Suprapubic skin (tissue), 4 donors: ENCODE measurements at places on chromosomes 4 and X.
A peak's percentile ranks its signal among the peaks of the same experiment; 100 is the strongest.

DNA sequence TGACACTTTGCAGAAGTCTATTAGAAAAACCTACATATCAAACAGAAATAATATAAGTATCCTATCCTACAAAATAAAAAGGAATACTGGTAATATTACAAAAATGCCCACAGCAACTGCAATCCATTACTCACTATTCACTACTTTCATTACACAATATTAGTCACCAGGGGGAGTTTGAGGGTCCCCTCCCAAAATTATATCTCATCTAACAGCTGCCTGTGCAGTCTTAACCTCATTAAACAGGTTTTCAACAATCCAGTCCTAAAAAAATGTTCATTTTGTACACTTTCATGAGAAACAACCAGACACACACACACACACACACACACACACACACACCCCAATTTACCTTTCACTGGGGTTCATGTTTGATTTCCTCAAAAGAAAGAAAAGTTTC lies 2.9 kb downstream of the CLOCK start:
- H3K27me3 ChIP-seq, result no peaks in the 10 kb centered on the region
- DNase-seq, result no peak
- H3K27ac ChIP-seq, result no peak overlapping the region
- H3K4me3 ChIP-seq, result no peak overlapping the region

- H3K4me1 ChIP-seq, result peaks cover 14% of the 10 kb centered on the region
- no peak overlapping the region for H3K27ac ChIP-seq
- H3K4me3 ChIP-seq, result no peak overlapping the region
- H3K36me3 ChIP-seq, result no peaks in the 10 kb centered on the region
Measured at GRCh38 chr4:7655511-7656243, 220.9 kb upstream of the PSAPL1 start.

DNA sequence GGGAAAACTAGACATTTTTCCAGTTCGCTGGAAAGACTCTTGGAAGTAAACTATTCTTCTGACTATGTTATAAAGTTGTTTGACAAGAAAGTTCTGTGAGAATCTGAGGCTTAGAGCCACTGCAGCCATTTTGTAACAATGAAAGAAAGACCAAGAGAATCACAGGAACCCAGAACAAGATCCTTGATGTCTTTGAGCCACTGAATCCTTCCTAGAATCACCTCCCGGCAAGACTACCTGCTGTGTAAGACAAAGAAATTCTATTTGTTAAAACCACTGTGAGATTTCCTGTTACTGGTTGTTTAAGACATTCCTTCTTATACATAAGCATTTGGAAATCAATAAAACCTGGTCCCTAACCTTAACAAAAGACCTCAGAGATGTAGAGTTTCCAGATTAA lies 175.7 kb upstream of the RASGEF1B start:
- H3K27me3 ChIP-seq, result no peaks in the 10 kb centered on the region
- no peak overlapping the region for H3K27ac ChIP-seq
- H3K36me3 ChIP-seq, result no peaks in the 10 kb centered on the region
- no peak for DNase-seq
- H3K4me1 ChIP-seq, result peaks cover 14% of the 10 kb centered on the region
- no peak overlapping the region for H3K4me3 ChIP-seq

- H3K4me3 ChIP-seq, result no peak overlapping the region
- H3K36me3 ChIP-seq, result no peaks in the 10 kb centered on the region
- H3K27me3 ChIP-seq, result no peaks in the 10 kb centered on the region
- DNase-seq, result no peak
- peaks cover 35% of the 10 kb centered on the region for H3K4me1 ChIP-seq
- peak overlapping the region; percentile 66 for H3K27ac ChIP-seq
Measured at GRCh38 chr4:168853770-168854169, 156.3 kb downstream of the CBR4 start.

DNA sequence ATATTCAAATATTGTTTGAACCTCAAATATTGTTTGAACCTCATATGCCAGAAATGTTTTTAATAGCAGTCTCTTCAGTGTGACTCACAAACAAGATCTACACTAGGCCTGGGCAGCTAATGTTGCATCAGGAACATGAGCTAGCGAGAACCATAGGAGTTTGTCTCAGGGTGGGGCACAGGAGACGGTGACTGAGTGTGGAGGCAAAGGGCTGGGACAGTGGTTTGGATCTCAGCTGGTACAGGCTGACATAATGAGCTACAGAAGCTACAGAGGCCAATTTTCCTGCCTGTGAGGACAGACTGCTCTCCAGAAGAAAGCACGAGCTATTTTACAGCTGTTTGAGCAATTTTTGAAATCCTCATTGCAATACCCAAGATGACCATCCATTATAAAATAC lies 224.7 kb downstream of the CENPC start:
- H3K36me3 ChIP-seq, result no peaks in the 10 kb centered on the region
- no peak overlapping the region for H3K4me3 ChIP-seq
- H3K27me3 ChIP-seq, result no peaks in the 10 kb centered on the region

DNA sequence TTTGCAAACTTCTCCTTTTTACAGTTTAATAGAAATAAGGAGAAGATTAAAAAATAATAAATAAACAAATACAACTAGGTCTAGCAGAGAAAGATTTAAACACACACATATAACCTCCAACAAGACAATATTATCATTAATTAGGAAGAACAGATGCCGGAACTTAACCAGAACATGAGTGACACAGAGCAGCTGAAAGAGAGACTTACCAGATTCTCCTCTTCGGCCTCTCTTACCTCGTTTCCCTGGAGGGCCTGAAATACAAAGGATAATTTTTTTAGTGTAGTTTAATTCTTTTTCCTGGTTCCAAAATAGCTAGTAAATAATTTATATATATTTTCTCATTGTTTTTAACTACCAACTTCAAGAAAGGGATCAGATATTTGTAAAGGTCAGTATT lies 252.5 kb downstream of the COL25A1 start:
- no peaks in the 10 kb centered on the region for H3K27me3 ChIP-seq
- no peak overlapping the region for H3K27ac ChIP-seq
- peaks cover 11% of the 10 kb centered on the region for H3K4me1 ChIP-seq
- H3K4me3 ChIP-seq, result no peak overlapping the region
- no peaks in the 10 kb centered on the region for H3K36me3 ChIP-seq
- no peak for DNase-seq

DNA sequence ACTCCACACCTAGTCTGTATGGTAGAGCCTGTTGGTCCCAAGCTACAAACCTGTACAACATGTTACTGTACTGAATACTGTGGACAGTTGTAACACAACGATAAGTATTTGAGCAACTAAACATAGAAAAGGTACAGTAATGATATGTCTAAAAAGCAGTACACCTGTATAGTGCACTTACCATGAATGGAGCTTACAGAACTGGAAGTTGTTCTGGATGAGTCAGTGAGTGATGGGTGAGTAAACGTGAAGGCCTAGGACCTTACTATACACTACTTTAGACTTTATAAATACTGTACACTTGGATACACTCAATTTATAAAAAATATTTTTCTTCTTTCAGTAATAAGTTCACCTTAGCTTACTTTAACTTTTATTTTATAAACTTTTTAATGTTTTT lies 104.0 kb downstream of the TMA16 start:
- DNase-seq, result no peak
- H3K36me3 ChIP-seq, result no peaks in the 10 kb centered on the region
- no peak overlapping the region for H3K4me3 ChIP-seq
- no peaks in the 10 kb centered on the region for H3K4me1 ChIP-seq

DNA sequence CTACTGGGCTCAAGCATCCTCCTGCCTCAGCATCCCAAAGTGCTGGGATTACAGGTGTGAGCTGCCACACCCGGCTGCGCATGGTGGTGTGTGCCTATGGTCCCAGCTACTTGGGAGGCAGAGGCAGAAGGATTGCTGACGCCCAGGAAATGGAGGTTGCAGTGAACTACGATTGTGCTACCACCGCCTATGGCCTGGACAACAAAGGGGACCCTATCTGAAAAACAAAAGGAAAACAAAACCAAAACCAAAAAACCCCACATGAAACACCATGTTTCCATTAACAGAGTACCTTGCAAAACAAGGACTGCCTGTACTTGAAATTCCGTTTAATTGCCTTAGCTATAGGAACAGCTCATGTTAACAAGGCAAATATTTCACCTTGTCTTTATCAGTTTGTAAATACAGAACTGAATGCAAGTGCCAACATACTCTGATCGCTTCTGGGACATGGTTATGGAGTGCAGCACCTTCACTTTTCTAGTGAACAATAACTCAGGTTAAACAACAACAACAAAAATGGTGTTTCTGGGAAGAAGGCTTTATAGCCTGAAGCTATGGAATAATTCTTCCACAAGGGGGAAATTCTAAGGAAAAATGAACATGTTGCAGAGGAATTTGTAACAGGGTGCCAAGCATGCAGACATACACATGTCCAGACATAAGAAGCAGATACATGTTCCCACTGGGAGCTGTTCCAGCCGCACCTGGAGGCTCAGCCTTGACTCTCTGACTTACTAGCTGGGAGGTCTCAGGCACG lies 73.2 kb upstream of the STS start:
- H3K36me3 ChIP-seq, result no peaks in the 10 kb centered on the region
- H3K27me3 ChIP-seq, result no peaks in the 10 kb centered on the region
- no peaks in the 10 kb centered on the region for H3K4me1 ChIP-seq
- H3K27ac ChIP-seq, result no peak overlapping the region
- no peak for DNase-seq

DNA sequence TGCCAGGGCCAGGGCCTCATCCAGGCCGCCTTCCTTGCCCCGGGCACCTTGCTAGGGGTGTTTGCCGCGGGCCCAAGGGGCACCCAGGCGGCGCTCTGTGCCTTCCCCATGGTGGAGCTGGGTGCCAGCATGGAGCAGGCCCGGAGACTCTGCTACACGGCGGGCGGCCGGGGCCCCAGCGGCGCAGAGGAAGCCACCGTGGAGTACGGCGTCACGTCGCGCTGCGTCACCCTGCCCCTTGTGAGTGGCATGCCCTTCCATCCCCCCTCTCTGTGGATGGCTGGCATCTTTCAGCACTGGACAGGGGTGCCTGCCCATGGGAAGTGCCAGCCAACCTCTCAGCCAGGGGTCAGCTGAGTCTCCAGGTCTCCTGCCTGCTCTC lies 3.6 kb downstream of the PLXNB3 start:
- no peak for DNase-seq
- H3K36me3 ChIP-seq, result no peaks in the 10 kb centered on the region
- no peaks in the 10 kb centered on the region for H3K27me3 ChIP-seq
- peaks cover 27% of the 10 kb centered on the region for H3K4me1 ChIP-seq

GRCh38 chr4:35644591-35644990 lies 599.7 kb downstream of the ARAP2 start:
- no peaks in the 10 kb centered on the region for H3K27me3 ChIP-seq
- H3K4me3 ChIP-seq, result no peak overlapping the region
- no peaks in the 10 kb centered on the region for H3K36me3 ChIP-seq
- no peaks in the 10 kb centered on the region for H3K4me1 ChIP-seq
- no peak overlapping the region for H3K27ac ChIP-seq
- no peak for DNase-seq

DNA sequence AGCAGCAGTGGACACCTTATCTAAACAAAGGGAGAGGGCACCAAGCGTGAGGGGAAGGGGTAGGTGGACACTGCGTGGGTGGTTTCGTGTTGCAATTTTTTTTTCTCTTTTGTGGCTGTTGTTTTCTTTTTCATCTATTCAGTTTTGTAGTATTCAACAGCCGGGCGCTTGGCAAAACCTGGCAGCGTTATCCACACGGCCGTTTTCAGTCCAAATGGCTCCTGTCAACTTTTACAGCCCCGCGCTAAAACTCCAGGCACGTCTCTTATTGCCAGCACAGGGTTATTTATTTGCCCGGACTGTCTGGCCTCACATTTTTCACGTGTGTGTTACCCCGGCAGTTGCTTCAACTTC lies 192.2 kb downstream of the BCOR start:
- H3K4me3 ChIP-seq, result no peak overlapping the region
- peaks cover 12% of the 10 kb centered on the region for H3K4me1 ChIP-seq
- H3K27me3 ChIP-seq, result no peaks in the 10 kb centered on the region

GRCh38 chr4:21765810-21766407 lies 182.7 kb downstream of the KCNIP4 start:
- H3K27me3 ChIP-seq, result no peaks in the 10 kb centered on the region
- DNase-seq, result no peak
- no peak overlapping the region for H3K27ac ChIP-seq
- no peaks in the 10 kb centered on the region for H3K36me3 ChIP-seq
- H3K4me3 ChIP-seq, result no peak overlapping the region
- H3K4me1 ChIP-seq, result no peaks in the 10 kb centered on the region

GRCh38 chr4:123786920-123787319 lies 390.3 kb downstream of the SPRY1 start:
- H3K27ac ChIP-seq, result peak overlapping the region; percentile 77
- no peak overlapping the region for H3K4me3 ChIP-seq
- H3K4me1 ChIP-seq, result peaks cover 8% of the 10 kb centered on the region
- DNase-seq, result peak; percentile 64
- no peaks in the 10 kb centered on the region for H3K36me3 ChIP-seq

DNA sequence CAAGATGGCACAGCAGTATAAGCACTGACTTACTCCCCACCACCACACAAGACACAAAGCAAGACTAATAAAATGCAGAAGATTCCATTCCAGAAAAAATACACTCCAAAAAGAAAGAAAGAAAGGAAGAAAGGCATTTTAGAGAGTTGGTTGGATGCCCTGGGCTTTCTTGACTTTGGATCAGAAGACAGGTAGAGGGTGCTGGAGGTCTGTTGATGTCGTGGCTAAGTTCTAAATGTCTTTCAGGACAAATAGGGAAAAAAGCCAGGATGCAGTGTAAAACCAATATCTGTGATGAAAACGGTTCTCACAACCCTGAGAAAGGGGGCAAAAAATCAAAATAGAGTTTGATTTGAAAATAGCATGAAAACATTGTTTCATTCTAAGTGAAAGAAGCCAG lies 555.2 kb upstream of the PRKX start:
- H3K36me3 ChIP-seq, result no peaks in the 10 kb centered on the region
- H3K27ac ChIP-seq, result no peak overlapping the region

- H3K4me1 ChIP-seq, result peaks cover 79% of the 10 kb centered on the region
- no peaks in the 10 kb centered on the region for H3K27me3 ChIP-seq
- peaks cover 85% of the 10 kb centered on the region for H3K36me3 ChIP-seq
- no peak for DNase-seq
Measured at GRCh38 chr4:10095296-10095991, 21.2 kb downstream of the WDR1 start.

DNA sequence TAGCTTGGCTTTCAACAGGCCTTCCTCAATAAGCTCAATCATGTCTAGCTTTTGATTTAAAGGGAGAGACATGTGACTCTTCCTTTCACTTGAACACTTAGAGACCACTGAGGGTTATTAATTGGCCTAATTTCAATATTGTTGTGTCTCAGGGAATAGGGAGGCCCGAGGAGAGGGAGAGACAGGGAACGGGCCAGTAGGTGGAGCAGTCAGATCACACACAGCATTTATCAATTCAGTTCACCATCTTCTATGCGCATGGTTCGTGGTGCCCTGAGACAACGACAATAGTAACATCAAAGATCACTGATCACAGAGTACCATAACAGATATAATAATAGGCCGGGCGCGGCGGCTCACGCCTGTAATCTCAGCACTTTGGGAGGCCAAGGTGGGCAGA lies 17.8 kb downstream of the ZNF81 start:
- H3K27me3 ChIP-seq, result no peaks in the 10 kb centered on the region
- H3K4me3 ChIP-seq, result no peak overlapping the region
- DNase-seq, result no peak
- no peaks in the 10 kb centered on the region for H3K36me3 ChIP-seq

GRCh38 chr4:113524096-113524495 lies 237.4 kb downstream of the CAMK2D start:
- H3K4me1 ChIP-seq, result no peaks in the 10 kb centered on the region
- H3K4me3 ChIP-seq, result no peak overlapping the region
- H3K27me3 ChIP-seq, result no peaks in the 10 kb centered on the region
- DNase-seq, result no peak
